ENCODE measurements at places on chromosomes 16 and 17.
A peak's percentile ranks its signal among the peaks of the same experiment; 100 is the strongest.

DNA sequence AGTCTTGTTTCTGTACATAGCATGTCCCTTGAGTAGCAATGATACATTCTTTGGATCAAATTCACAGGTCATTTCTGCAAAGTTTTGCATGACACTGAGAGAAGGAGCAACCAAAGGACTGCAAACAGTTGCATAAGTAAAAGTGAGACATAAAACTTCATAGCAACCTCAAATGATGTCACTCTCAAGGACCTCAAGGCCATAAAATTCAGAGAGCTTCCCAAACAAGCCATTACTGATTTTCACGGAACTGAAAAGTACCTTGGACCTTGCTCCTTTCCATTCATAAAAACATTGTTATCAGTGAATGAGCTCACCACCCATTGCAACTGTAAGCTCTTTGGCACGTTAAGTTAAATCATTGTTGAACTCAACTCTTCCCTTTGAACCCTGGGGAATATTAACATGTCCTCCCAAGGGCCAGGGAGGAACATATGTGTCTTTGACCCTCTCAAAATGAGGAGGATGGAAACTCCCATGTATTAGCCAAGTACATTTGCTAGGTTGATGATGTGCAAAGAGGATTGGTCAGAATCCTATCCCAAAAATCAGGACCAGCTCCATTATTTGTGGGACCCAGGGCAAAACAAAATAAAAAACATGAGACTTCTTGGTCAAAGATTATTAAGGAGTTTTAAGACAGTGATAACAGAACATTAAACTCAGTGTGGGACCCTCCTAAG is 275.0 kb upstream of the DYNLRB2 start:
- no peak for DNase-seq

GRCh38 chr16:85888405-85889331 is 10.3 kb upstream of the IRF8 start:
- no peak for DNase-seq

DNA sequence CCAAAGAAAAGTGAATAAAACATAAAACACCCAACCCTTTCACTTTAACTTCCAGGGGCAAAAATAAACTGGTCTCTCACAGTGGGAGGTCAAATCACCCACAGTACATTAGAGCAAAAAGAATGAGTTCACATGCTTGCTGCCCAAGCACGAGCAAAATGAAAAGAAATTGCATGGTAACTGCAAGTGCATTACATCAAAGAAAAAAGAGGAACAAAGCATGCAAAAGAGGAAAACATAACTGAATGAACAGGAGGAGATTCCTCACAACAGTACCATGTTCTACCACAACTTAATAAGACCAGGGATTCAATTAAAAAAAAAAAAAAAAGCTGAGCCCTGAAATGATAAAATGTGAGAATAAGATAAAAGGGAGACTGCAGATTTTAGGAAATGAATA is 12.3 kb downstream of the DNAH2 start:
- no peak for DNase-seq

DNA sequence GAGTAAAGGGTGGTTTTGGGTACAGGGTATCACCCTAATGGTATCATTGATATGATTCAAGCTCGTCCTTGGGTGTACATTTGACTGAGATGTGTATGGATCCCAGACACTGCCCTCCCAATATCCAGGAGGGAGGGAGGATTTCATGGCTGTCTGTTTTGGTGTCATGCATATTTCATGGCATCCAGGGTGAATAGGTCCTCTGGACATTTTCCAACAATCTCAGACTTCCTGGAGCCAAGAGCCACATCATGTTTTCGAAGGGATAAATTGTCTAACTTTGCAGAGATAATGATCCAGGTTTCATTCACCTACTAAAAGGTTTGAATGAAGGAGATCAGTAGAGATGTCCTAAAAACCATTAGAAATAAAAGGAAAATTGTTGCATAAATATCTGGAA is 431.9 kb downstream of the SHISA9 start:
- DNase-seq = no peak

DNA sequence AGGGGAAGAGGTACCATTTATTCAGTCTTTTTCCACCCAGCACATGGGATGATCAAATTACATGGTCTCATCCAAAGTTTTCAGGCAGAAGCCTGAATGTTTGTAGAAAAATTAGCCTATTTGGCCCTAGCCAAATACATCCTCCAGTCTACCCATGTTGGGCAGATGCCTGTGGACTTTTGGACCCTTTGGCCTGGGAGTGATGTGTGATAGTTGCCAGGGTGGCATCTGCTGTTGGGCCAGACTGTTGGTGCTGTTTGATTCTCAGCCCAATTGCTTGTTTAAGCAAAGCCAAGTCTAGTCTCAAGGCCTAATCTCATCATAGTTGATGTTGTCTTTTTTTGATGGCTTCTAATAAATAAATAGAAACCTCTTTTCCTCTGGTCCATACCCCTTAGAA is 419.0 kb downstream of the CDH13 start:
- no peak for DNase-seq

DNA sequence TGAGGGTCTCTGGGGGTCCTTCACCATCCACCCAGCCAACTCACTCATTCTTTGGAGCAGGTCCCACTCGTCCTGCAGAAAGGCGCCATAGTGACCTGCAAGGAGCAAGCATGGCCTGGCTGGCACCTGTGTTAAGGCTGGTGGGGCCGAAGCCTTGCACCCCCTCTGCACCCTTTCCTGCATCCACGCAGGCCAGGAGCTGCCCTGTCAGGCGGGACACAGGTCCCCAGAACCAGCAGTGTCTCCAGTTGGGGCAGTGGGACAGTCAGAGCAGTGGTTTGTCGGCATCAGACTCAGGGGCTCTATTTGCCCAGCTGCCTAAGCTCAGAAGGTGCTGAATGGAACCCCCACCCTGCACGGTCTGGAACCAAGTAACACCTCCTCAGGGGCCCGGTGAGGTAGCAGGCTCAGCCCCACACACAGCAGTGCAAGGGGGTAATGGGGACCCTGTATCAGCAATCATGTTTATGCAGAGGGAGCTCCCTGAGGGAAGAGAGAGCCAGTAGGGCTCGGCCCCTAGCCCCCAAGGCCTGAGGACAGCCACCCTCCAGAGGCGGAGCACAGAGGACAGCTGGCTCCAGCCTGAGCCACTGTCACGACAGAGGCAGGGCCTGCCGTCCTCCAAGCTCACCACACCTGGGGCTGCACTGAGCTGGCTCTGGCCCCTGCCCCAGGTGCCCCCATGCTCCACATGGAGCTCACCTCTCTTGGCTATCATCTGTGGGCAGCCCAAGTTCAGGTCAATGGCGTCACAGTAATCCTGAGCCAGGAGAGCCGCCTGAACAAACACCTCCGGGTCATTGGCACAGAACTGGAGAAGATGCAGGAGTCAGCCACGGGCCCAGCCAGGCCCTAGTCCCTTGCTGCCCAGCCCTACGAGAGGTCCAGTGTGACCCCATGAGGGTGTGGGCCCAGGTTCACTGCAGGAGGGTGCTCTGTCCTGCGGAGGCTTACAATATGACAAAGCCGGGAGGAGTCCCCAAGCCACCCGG is 1.9 kb downstream of the DUS1L start:
- DNase-seq = no peak

DNA sequence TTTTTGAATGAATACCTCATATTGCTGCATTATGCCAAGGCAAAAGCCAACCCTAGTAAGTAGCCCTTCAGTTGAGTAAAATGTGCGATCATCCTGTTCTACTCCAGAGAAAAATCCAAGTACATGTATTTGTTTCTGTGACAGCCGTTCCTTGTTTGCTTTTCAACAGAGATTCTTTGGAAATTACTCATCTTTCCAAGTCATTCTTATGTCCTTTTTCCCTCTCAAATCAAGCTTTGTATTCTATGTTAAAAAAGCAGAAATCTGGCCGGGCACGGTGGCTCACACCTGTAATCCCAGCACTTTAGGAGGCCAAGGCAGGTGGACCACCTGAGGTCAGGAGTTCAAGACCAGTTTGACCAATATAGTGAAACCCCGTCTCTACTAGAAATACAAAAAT is 112.9 kb upstream of the HAS3 start:
- no peak for DNase-seq

DNA sequence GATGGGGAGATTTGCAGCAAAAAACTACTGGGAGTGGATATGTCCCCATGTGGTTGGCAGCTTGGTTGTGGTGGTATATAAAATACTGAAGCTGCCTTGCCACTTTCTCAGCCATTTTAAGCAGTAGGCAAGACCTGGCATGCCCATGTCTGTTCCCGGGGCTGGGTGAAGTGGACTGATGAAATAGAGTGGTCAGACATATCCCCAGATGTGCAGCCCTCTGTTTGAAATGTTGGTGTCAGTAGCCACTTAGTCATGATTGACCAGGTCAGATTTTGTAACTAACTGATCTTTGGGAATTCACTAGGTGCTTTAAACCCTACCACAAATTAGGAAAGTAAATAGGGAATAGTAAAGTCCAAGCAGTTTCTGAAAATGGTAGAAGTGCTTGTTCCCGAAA is 151.6 kb downstream of the PHKB start:
- no peak for DNase-seq

DNA sequence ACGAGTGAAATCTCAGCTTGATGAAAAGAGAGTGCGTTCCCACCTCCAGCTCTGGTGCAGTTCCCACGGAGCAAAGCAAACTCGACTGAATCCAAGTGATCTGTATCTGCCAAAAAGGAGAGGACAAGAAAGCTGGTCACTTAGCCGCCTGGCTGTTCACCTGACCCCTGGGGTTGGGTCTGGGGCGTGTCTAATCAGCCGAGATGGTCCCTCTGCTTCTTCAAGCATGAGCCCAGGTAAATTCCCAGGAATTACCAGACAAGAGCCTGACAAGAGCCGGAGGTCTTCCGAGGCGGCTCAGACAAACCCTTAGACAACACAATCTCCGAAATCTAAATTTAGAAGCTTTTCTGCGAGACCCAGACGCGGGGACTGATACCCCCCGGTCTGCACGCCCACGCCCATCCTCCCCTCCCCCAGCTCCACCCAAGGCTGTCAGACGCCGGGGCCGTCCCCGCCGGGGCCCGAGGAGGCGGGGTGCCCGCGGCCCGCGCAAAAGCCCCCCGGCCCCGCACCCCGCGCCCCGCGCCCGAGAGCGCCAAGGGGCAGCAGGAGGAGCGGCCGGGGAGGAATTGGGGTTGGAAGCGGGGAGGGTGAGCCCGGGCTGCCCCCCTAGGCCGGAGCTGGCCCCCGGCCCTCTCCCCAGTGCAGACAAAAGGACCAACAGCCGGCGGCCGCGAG is 674 bp downstream of the ZNF821 start:
- peak; percentile 13 for DNase-seq

DNA sequence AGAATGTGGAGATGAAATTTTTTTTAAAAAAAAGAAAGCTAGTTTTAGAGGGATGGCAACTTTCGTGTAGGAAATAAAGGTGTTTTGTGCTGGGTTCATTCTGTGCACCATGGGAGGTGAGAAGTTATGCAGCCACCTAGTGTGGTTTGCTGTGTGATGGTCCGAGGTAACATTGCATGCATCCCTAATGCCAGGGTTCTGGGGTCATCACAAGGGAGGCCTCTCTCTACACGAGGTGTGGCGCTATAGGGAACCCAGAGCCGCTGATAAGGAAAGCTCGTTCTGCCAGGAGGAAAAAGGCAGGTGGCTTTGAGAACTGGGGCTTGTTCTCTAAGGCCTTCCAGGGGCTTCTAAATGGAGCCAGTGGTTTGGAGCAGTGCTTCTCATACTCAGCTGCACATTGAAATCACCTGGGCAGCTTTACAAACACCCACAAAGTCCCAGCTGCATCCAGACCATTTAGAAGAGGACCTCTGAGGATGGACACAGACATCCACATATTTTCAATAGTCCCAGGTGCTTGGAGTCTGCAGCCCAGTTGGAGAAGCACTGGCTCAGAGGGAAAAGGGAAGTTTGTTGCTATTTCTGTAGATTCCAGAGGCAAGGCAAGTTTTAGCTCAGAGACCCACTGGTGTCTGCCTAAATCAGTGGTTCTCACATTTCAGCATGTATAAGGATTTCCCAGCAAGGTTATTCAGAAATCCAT is 43.5 kb downstream of the VPS35L start:
- DNase-seq = no peak

GRCh38 chr16:54204756-54205155 is 81.8 kb downstream of the IRX3 start:
- DNase-seq = peak; percentile 34

DNA sequence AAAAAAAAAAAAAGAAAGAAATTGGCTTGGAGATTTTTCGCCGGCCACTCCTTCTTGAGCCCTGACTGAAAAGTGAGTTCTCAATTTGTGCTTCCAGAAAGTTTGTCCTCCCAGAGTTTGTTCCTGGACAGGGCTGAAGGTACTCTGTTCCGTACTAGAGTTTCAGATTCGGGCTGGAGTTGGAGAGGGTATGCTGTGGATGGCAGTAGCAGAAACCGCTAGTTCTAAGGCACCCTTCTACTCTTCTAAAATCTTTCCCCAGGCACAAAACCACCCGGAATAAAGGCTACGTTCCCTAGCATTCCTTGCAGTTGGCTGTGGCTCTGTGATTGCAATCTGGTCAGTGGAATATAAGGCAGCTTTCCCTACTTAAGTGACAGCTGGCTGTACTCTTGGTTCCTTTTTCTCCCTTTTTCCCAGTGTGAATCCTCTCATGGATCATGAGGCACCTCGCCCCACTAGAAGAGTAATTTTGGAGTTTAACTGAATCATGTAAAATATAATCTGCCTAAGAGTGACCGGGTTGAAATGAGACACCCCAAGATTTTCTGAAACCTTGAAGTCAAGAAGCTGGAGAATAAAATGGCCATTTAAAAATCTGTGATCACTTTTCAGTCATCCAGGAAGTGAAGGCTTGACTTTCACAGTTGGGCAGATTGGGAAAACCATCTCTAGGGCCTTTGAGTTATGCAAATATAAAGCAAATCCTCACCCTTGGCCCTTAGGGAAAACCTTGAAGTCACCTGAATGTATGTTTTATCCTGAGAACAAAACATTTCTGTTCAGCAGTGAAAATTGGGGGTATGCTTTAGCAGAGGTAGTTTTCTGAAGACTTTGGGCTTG is 901 bp upstream of the HEATR6 start:
- DNase-seq = peak; percentile 54

GRCh38 chr17:33234930-33235685 is 58.0 kb downstream of the ASIC2 start:
- DNase-seq = no peak

- DNase-seq = no peak
Observed at GRCh38 chr17:33506889-33507650, 214.0 kb upstream of the ASIC2 start.

DNA sequence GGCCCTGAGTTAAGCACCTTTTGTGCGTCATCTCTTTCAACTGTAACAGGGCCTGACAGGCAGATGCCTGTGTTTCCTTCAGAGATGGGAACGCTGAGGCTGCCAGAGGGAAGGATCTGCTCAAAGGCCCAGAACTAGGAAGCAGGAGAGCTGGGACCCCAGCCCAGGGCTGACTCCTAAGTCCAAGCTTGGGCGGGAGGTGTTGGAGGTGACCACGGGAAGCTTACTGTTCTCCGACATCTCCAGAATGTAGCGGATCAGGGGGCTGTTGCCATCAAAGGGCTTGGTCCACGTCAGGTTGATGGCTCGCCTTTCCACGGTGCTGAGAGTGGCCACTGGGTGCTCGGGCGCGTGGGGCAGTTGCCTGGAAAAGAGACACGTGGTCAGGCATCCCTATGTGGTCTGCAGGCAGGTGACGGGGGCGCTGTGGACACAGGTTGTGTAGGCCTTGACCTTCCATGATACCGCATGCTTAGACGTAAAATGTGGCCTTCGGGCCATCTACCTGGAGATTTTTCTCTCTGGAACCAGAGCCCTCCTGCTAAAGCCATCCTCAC is 111.4 kb upstream of the CDC42EP4 start:
- DNase-seq = no peak

- no peak for DNase-seq
Observed at GRCh38 chr17:64090144-64090543, 39.8 kb downstream of the ERN1 start.

Data from SK-MEL-5 (cell line).